ENCODE measurements at places on chromosomes 1 and 21.
A peak's percentile ranks its signal among the peaks of the same experiment; 100 is the strongest.

DNA sequence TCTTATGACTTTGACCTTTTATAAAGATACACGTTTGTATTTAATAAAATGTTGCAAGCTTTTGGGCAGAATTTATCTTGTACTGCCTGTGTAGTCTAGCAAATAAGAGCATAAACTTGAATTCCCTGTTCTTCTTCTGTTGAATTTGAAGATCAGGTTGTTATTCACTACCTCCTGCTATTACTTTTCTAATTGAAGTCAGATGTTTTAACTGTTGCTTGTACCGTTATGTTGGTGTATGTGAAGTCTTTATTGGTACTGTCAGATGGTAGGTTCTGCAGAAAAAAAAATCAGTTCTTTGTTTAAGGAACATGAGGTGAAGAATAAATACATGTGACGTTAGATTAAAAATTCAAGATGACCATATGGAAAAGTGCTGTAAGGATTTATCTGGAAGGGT, 69.1 kb downstream of the DYRK1A start:
- H3K27me3 ChIP-seq, result peaks cover 5% of the 10 kb centered on the region
- peaks cover 24% of the 10 kb centered on the region for H3K36me3 ChIP-seq
- H3K4me1 ChIP-seq, result peaks cover 23% of the 10 kb centered on the region
- DNase-seq, result no peak

DNA sequence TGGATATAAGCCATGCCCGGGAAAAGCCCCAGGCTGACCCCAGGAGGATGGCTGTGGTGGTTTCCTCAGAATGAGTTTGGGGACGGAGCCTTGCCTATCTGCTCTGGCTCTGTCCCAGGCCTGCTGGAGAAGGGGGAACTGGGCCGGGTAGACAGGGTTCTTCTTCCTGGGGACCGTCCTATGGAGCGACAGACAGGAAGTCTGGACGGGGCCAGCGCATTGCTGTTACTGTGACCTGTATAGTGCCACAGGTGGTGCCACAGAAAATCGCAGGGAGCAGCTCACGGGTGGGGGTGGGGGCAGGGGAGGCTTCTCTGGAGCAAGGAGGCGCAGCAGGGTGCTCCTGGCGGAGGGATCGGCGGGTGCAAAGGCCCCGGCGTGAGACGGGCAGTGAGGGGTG, 36.4 kb downstream of the CFAP74 start:
- peaks cover 33% of the 10 kb centered on the region for H3K27me3 ChIP-seq
- no peak overlapping the region for H3K27ac ChIP-seq
- no peaks in the 10 kb centered on the region for H3K4me1 ChIP-seq
- H3K4me3 ChIP-seq, result no peak overlapping the region
- peaks cover 5% of the 10 kb centered on the region for H3K36me3 ChIP-seq

DNA sequence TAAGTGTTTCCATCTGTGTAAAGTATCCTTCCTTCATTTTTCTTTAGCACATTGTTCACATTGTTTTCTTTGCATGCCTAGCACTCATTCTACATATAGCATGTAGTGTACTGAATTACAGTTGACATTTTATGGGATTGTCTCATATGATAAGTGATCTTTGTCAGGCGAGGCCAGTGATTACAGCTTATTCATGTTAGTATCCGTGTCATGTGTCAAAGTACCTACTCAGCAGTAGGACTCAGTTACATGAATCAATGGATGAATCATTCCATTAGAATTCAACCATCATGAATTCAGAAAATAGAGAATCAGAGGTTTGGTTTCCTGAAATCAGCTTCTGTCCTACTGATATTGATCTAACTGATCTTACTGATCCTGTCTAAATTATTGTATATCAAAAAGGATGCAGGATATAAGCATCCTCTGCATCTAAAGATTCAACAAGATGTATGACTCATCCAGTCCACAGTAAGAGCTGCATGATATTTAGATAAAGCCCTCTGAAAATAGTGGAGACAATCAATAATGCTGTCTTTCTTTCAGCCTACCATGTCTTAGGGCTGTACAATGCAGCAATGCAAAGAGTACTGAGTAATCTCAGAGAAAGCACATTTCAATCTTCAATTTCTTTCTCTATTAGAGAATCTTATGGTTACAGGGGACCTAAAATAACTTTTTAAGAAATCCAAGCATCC, 20.7 kb upstream of the HRNR start:
- no peak for DNase-seq
- no peaks in the 10 kb centered on the region for H3K27me3 ChIP-seq
- no peak overlapping the region for H3K4me3 ChIP-seq
- no peaks in the 10 kb centered on the region for H3K4me1 ChIP-seq

DNA sequence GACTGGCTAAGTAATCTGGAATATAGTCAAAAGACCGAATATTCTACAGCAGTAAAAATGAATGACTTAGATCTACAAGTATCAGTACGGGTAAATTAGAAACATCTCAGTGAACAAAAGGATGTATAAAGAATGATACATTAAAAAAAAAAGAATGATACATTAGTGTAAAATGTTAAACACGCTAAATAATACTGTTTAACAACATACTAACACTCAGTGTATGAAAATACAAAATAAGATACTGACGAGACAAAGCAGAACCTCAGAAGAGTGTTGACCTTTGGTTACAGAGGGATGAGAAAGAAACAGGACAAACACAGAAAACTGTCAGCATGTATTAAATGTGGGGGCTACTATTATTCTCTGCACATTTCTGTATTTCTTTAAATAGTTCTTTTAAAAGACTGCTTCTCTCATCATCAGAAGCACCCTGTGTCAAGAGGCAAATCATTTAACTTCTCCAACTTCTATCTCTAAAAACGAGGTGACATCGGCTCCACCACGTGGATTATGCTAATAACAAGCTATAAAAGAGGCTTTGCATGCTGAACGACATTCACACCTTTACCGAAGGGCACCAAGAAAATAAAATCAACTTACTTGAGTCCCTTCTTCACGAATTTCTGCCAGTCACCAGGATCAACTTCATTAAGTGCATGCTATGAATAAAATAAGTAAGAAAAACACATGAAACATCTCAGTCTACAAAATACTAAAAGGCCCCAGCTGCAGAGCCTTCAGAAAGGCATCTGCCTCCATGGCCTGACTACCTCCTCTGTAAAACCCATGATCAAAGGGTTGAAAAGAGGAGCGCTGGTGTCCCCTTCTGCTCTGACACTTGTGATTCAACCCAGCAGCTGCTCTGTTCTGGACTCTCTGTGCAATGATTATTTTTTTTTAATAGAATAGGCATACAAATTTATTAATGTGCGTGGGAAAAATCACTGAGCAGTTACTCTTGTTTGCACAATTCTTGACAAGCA, 42.5 kb downstream of the MRAP start:
- H3K36me3 ChIP-seq, result peaks cover 73% of the 10 kb centered on the region
- peaks cover 2% of the 10 kb centered on the region for H3K27me3 ChIP-seq
- H3K4me1 ChIP-seq, result peaks cover 41% of the 10 kb centered on the region
- DNase-seq, result no peak

DNA sequence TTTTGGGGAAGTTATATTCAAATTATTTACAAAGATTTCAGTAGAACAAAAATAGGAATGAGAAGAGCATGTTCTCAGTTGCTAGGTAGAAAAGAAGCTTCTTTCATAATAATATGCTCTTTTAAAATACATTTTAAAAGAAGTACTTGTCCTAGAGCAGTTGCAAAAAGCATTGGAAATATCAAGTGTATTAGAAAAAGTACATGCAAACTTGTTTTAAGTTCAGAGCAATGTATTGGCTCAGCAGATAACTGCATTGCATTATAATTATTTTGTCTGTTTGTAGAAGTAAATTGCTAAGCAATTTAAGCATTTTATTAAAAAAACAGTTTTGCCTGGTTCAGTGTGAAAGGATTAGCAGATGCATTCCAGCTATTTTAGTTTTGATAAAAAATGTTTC, 806.4 kb downstream of the USP25 start:
- no peak for DNase-seq
- H3K36me3 ChIP-seq, result peaks cover 3% of the 10 kb centered on the region
- peak overlapping the region; percentile 96 for H3K27ac ChIP-seq
- peaks cover 44% of the 10 kb centered on the region for H3K4me1 ChIP-seq

GRCh38 chr1:237390823-237391222, 348.8 kb downstream of the RYR2 start:
- no peak overlapping the region for H3K4me3 ChIP-seq
- H3K27me3 ChIP-seq, result no peaks in the 10 kb centered on the region
- H3K27ac ChIP-seq, result no peak overlapping the region
- H3K4me1 ChIP-seq, result no peaks in the 10 kb centered on the region

DNA sequence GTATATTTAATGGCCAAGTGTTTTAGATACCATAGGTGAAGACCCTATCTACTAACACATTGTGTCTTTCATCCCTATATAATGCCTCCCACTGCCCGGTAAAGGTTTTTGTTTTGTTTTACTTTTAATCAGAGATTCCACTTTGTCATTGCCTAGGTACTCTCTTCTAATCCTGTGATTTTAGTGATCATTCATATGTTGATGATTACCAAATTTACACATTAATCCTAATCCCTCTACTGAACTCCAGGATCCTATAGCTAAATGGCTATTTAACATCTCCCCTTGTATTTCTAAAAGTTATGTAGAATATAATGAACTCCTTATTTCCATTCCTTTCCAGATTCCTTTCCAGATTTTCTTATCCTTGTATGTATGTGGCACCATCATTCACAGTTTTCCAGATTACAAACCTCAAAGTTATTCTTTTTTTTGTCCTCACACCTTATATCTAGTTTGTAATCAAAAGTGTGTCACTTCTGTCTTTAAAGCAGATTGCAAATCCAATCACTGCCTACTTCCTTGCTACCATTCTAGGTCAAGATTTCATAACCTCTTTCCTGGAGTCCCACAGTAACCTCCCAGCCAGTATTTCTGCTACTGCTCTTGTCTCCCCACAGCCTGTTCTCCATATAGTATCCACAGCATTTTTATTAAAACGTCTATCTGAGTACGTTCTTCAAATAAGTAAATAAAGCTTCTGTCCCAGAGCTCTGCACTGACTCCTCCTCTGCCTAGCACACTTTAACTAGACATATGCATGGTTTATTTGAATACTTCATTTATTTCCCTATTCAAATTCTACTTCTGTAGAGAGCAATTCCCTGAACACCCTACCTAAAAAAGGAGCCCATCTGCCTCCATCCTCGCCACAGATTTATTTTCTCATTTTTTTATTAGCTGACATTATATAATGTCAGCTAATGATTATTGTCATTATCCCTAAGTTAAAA, 157.8 kb downstream of the KCNT2 start:
- H3K36me3 ChIP-seq, result no peaks in the 10 kb centered on the region
- no peaks in the 10 kb centered on the region for H3K27me3 ChIP-seq
- no peak overlapping the region for H3K4me3 ChIP-seq
- no peak for DNase-seq
- H3K4me1 ChIP-seq, result no peaks in the 10 kb centered on the region

- H3K27ac ChIP-seq, result no peak overlapping the region
- no peak for DNase-seq
- H3K27me3 ChIP-seq, result peaks cover 9% of the 10 kb centered on the region
- H3K4me1 ChIP-seq, result peaks cover 41% of the 10 kb centered on the region
- H3K36me3 ChIP-seq, result peaks cover 6% of the 10 kb centered on the region
- H3K4me3 ChIP-seq, result no peak overlapping the region
These were observed 107.1 kb downstream of the SPSB1 start for GRCh38 chr1:9399510-9400424.

GRCh38 chr1:173099166-173099565, 48.4 kb upstream of the TNFSF18 start:
- DNase-seq, result no peak
- no peak overlapping the region for H3K27ac ChIP-seq
- no peaks in the 10 kb centered on the region for H3K27me3 ChIP-seq
- H3K36me3 ChIP-seq, result peaks cover 21% of the 10 kb centered on the region

Measured in HFFc6 (cell line).